ENCODE measurements at places on chromosomes 12 and 14.

- DNase-seq: no peak
Observed at GRCh38 chr12:91893476-91893875, 252.2 kb downstream of the BTG1 start.

DNA sequence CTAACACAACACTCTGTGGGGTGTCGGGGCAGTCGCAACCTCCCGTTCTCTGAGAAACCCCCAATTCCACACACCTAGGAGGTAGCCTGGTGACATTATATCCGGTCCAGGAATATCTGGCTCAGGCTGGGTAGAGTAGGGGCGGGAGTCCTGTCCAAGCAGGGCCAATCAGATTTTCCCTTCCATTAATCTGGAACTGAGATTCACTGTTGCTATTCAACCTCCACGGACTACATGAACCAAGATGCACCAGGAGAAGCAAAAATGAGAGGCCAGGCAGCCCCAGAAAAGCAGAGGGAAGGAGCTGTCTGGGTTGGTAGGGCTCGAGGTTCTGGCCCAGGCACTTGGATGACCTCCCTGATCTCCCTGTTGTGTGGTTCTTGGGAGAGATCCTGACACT is 51.0 kb downstream of the NINJ2 start:
- no peak for DNase-seq

DNA sequence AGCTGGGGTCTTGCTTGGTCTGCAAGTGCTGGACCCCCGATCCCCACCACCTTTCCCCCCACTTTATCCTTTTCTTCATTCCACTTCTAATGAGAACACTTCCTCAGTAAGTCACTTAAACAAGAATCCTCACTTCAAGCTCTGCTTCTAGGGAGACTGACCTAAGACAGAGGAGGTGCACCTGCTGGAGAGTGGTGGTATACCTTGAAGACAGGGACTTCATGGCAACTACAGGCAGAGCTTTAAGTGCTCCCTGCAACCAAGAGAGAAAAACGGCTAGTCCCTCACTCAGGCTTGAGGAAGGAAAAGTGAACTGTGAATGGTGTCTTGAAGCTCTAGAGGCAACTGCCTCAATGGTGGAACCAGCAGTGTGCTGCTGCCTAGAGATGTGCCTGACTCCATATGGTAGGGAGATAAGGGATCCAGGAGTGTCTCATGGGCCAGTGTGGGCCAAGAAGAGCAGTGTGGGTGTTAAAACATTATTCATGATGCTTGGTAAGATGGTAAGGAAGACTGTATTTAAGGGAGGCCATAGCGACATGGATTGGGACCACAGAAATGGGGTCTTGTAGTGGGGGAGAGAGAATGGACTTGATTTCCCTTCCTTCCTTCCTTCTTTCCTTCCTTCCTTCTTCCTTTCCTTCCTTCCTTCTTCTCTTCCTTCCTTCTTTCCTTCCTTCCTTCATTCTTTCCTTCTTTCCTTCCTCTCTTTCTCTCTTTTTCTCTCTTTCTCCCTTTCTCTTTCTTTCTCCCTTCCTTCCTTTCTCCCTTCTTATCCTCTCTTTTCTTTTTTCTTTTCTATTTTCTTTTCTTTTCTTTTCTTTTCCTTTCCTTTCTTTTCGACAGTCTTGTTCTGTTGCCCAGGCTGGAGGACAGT is 96.2 kb upstream of the NAP1L1 start:
- DNase-seq: no peak

GRCh38 chr12:78580296-78580695 is 284.3 kb upstream of the SYT1 start:
- DNase-seq: no peak

GRCh38 chr12:16345105-16345504 is 2.3 kb upstream of the MGST1 start:
- no peak for DNase-seq

- DNase-seq: no peak
Observed at GRCh38 chr14:79540394-79540793, 670.9 kb downstream of the DIO2 start.
